GM23338 (cell line): ENCODE measurements at places on chromosomes 5 and 9. TPM values are rescaled to one million over a fixed set of nuclear protein-coding genes. Genes with fewer than 3 reads are reported as not detected.

DNA sequence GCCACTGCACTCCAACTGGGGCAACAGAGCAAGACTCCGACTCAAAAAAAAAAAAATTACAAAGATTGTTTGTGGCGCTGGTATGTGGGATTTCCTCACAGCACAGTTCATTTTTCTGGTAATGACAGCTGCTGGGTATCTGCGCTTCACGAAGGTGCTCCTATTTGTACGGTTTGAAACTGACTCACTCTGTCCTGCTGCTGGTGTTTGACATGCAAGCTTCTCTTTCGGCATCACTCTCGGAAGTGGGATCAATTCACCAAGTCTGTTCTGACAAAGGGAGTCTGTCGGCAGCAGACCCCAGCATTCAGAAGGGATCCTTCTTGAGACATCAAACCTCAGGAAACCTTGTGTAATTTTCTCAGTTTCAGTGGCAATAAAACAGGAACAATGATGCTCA is 26.3 kb downstream of the MAML1 start:
- no peak for DNase-seq

- no peak for DNase-seq
These were observed 34.1 kb downstream of the SIL1 start for GRCh38 chr5:139164020-139164419.

DNA sequence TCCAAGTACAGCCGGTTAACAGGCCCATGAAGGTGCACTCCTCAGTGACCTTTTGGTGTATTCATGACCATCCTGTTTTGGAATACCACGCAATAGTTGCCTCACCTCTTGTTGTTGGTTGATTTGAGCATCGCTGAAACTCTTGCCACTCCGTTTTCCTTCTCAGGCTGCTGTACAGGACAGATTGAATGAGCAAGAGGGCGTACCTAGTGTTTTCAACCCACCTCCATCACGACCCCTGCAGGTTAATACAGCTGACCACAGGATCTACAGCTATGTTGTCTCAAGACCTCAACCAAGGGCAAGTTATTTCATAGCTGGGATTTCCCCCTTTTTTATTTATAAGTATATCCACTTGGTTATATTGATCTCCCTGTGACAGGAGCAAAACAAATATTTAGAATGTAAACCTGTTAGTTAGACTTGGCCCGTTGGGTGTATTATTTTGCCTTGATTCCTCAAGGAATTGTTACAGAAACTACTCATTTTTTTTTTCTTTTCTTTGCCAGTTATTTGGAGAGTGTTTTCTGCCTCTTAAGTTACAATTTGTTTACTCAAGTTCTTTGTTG is 38.1 kb downstream of the FAF2 start:
- peak; percentile 6 for DNase-seq

DNA sequence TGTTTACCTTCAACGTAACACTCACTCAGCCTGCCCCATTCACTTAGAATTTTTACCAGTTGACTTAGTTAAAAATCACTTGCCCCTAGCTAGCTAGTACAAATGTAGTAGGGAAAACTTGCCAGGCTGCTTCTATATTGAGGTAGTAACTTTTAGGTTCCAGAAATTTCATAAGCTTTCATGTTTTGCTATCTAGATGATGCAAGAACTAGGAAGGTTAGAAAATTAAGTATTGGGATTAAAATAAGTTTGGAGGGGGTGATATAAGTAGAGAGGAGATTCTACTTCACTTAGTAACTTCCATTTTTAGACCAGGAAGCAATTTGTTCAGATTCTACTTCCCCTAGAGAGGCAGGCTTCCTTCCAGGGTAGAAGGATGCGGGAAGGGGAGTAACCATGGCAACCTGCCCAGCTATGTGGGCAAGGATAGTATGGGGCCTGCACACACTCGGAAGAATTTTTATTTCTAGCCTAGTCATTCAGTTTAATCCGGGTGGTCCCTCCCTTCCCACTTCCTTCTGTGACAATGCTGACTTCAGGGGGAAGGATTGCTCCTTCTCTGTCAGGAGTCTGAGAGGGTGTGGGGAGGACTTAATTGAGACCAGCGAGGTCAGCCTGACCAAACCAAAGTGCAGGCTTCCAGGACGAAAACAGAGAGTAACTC is 4.2 kb downstream of the DAB2 start:
- DNase-seq, result no peak

DNA sequence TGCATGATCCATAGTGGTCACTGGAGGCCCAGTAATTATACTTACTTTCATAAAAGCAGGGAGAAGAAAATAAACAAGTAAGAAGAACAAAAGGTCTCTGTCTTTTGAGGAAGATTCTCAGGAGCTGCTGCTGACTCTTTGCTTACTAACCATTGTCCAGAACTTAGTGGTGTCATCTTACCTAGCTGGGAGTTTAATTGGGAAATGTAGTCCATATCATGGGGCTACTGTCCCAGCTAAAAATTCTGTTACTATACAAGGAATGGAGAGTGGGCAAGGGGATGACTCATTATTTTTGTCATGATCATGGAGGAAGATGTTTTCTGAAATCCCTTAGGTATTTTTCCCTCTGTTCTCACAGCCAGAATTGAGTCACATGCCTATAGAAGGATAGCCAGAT is 639.3 kb downstream of the MTRR start:
- DNase-seq, result no peak

GRCh38 chr9:8883321-8883720 is 1083.7 kb upstream of the DMAC1 start:
- no peak for DNase-seq

TSC1 gene
- total RNA-seq, result 43.2 and 48.0 TPM in 2 replicates

CATSPER3 gene
- total RNA-seq, result 0.74 TPM in 1 of 2 replicates, not detected in the other

CCL21 gene
- not detected in 2 replicates for total RNA-seq

OR1J1 gene
- not detected in 2 replicates for total RNA-seq

N4BP3 gene
- 52.7 and 58.2 TPM in 2 replicates for total RNA-seq

FUT7 gene
- not detected in 2 replicates for total RNA-seq
